ENCODE measurements at places on chromosomes 16 and 17.

GRCh38 chr17:33127706-33128105, 136.1 kb downstream of the SPACA3 start:
- DNase-seq = no peak

DNA sequence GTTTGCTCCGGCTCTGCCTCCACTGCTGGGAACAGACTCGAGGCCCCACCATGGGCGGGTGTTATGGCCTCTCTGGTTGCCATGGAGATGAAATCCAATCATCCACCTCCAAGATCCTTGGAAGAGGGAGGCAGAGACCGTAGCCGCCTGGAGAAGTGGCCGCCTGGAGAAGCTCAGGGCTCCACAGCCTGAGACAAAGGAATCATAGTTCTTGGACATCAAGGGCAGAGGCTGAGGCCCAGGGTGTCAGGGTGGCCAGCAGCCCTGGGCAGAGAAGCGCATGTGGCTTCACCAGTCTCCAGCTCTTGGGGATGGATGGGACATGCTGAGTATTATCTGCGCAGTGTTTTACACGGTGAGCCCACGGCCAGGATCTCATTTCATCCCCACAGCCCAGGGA, 36.2 kb downstream of the ABR start:
- DNase-seq = no peak

GRCh38 chr16:11047939-11048800, 103.8 kb downstream of the CLEC16A start:
- DNase-seq = no peak

GRCh38 chr16:84819644-84820304, at the start of gene CRISPLD2:
CRISPLD2 (plus strand) TSS chr16:84819985; CDS start chr16:84838496, 18,511 bp downstream.
- DNase-seq = peak; percentile 89

GRCh38 chr16:63613701-63614100, 1508.2 kb downstream of the CDH11 start:
- DNase-seq = no peak

DNA sequence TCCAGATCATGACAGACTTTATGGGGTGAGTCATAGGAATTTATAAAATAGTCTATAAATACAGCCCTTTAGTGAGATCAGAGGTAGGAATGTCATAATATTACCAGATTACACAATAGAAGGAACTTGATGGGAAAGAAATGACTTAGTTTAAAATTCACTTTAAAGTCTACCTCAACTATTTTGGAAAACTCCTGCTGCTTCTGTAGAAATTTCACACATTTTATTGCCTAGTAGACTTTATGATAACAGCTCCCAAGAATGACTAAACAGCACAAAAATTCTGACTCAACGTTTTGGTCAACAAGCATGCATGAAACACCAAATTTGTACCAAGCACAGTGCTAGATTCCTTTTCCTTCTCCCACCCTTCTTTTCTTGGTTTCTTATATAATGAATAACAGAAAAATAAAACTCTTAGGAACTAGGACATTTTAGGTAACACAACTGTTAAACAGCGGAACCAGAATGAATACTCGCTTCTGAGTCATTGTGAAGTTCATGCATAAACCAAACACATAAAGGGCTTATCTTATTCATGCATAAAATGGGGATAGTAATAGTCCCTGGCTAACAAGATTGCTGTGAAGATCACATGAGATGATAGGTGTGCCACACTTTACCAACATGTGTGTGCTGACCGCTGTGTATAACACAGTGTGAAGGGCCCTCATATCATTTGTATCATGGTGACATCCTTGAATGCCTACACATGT, 243.9 kb downstream of the CDH8 start:
- no peak for DNase-seq

DNA sequence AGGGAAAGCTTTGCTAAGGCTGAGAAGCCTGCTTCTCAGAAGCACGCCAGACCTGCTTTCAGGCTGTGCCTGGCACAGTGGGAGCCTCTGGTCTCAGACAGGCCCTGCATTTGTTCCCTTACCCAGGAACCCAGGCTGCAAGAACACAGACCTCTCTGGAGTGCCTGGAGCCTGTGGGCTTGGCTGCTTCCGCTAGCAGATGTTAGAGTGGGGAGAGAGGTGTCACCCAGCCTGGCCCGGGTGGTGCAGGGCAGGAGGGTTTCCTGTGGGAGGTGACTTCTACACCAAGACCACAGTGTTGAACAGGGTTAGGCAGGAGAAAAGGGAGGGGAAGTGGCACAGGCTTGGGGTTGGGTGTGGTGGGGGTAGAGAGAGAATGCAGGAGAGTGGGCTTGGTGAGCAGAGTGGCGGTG, 35.8 kb upstream of the ADGRG1 start:
- DNase-seq = no peak

DNA sequence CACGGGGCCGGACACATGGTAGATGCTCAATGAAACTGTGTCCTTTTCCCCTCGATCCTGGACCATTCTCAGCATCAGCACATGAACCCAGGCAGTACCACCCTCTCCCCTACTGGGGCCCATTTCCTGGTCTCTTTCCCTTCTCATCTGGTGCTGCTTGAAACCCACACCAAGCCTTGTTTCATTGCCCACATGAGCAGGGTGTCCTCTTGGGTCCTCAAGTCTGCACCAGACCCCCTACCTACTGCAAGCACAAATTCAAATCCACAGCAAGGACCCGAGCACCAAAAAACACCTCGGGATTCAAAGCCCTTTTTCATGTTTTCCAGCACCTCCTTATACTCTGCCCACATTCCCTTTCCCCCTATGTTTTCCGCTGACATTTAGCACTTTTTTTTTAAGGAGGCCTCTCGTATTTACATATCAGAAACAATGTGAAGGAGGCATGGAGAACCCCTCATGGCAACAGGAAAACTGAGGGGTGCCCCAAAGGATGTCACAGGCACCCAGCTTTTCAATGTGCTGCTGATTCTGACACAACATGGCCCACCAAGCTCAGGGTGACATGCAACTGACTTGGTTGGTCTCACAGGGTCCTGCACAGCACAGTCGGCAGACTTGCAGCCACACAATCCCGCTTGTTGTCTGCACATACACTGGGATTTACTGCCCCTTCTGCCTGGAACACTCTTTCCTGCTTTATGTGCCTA, 4.6 kb upstream of the CCL1 start:
- no peak for DNase-seq

DNA sequence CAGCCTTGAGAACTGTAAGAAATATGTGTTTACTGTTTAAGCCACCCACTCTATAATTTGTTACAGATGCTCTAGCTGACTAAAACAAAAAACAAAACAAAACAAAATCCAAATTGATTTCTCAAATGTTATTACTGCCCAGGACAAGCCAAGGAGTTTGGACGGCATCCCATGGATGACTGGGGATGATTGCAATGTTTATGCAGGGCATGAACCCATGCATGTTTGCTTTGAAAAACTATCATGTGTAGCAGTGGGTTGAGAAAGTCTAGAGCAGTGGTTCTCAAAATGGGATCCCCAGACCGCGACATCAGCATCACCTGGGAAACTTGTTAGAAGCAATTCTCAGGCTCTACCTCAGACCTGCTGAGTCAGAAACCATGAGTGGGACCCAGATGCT, 223.2 kb upstream of the PSMD7 start:
- DNase-seq = no peak

- DNase-seq = no peak
Measured at GRCh38 chr16:15817446-15817845, 39.4 kb downstream of the MYH11 start.

GRCh38 chr17:44176257-44176656, 5.8 kb downstream of the ASB16 start:
- no peak for DNase-seq

DNA sequence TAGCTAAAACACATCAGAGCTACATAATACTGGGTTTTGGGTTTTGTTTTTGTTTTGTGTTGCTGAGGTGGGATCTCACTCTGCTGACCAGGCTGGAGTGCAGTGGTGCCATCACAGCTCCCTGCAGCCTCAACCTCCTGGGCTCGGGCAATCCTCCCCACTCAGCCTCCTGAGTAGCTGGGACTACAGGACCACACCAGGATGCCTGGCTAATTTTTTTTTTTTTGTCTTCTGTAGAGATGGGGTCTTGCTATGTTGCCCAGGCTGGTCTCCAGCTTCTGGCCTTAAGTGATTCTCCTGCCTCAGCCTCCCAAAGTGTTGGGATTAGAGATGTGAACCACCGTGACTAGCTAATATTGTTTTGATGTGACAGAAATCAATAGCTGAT, 6.2 kb downstream of the MEAK7 start:
- DNase-seq = no peak

- DNase-seq = no peak
Measured at GRCh38 chr16:84881702-84882521, 62.1 kb downstream of the CRISPLD2 start.

DNA sequence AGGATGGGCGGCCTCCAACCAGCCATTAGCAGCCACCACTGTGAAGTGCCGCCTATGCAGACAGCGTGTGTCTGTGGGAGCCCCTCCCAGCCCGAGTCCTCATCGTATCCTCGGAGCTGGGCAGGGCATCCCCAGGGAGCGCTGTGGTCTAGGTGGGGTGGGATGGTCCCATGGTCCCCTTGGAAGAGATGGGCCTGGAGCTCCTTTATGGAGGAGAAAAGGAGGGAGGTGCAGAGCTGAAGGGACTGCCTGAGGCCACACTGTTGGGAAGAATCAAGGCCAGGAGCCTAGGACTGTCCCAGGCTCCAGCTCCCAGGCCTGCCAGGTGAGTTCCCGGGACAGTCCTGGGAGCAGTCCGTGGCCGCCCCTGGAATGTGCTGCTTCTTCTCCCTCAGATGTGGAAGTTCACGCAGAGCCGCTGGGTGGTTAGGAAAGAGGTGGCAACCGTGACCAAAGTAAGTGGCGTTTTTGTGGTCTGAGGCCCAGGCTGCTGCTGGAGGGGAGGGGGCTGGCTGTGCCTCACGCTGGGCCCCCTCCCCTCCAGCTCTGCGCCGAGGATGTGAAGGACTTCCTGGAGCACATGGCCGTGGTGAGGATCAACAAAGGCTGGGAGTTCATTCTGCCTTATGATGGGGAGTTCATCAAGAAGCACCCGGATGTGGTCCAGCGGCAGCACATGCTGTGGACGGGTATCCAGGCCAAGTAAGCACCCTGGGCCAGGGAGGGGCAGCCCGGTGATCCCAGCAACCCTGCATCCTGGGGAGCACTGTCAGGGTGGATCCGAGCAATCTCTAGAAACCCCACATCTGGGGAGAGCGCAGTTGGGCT, 27.0 kb downstream of the POLR3E start:
- no peak for DNase-seq

DNA sequence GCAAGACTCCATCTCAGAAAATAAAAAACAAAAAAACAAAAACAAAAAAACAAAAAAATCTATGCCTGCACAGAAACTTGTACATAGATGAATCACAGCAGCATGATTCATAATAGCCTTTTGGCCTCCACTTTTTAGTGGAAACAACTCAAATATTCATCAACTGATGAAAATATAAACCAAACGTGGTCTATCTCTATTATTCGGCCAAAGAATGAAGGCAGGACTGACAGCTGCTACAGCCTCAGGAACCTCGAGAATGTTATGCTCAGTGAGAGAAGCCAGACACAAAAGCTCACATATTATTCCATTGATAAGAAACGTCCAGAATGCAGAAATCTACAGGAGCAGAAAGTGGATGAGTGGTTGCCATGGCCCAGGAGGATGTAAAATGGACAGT, 19.8 kb downstream of the PPL start:
- DNase-seq = no peak

DNA sequence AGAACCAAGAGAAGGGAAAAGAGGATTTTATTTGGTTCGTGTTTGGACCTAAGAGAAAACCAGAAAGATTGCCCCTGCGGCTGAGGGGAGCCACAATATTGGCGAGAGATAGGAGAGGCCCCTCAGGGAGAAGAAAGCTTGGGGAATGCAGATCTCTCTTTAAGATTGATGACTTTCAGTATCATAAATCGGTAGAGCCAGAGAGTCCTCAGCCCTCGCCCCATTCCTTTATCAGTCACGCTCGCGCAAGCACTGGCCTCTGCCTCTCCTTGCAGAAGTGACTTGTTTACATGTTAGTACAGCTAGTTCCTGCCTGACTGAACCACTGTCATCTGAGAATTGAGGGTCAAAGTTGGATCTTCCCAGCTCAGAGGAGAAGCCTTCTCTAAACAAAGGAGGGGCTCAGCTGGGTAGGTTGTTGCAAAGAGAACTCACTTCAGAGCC, 21.5 kb upstream of the KRT19 start:
- no peak for DNase-seq

- no peak for DNase-seq
Measured at GRCh38 chr17:19371259-19372010, 6.9 kb upstream of the MAPK7 start.

DNA sequence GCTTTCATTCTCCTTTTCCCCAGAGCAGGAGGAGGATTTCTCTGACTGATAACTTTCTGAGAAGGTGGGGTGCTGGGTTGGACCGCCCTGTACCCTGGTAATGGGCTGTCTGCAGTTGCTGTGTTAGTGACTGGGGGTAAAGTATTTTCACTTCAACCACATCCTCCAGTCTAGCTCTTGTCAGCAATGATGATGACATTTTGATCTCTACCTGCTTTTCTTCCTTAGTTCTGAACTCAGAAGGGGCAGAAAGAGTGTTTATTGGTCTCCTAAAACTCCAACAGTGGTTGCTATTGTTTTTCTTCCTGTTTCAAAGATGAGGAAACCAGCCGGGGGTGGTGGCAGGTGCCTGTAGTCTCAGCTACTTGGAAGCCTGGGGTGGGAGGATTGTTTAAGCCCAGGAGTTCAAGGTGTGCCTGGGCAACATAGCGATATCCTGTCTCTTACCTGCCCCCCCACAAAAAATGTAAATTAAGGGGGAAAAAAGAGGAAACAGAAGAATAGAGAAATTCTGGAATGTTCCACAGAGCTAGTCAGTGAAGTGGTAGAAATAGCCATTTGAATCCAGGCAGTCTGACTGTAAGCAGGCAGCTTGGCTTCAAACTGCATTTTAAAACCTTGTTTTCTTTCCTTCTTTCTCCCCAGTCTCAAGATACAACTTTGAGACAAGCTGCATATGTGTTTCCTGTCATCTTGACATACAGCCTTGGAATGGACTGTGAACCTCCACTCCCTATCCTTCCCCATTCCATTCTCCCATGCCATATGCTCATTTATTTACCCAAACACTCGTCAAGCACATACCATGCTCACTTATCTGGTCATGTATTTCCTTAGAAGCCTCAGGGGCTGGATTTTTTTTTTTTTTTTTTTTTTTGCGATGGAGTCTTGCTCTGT, 3.3 kb upstream of the N4BP1 start:
- peak; percentile 37 for DNase-seq

- no peak for DNase-seq
Measured at GRCh38 chr16:75792771-75793492, 66.6 kb upstream of the CPHXL start.

DNA sequence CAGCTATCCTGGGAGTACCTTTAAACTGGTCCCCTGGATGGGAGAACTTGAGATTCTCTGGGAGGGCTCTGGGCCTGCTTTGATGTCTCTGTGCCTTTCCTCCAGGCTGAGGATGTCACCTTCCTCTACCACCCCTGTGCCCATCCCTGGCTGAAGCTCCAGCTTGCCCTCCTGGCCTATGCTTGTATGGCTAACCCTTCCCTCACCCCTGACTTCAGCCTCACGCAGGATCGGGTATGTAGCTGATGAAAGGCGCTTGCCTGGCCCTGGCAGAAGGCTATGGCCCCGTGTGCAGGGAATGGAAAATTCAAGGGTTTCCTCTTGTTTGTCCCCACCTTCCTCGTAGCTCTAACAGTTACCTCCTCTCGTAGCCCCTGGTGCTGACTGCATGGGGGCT, 3.0 kb downstream of the TP53I13 start:
- DNase-seq = no peak
